NCI-H510A treated with DMSO at 0.1 percent for 48 hours (cell line): ENCODE measurements at places on chromosomes 11 and 22.
A peak's percentile ranks its signal among the peaks of the same experiment; 100 is the strongest.

GRCh38 chr22:27918341-27919221, 475 bp downstream of the PITPNB start:
- no peak for DNase-seq

DNA sequence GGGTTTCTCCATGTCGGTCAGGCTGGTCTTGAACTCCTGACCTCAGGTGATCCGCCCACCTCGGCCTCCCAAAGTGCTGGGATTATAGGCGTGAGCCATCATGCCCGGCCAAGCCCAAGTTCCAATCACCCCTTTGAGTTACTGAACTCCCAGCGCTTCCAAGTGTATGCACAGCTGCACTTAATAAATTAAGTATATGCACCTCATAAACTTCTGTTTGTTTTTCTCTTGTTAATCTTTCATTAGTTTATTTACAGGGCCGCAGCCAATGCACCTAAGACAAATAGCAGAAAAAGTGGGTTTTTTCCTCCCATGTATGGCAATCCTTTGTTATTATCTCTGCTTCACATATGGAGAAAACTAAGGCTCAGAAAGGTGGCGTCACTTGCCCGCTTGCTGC, 21.3 kb downstream of the SYN3 start:
- DNase-seq, result no peak

- DNase-seq, result peak; percentile 85
These were observed 18.3 kb downstream of the PRSS23 start for GRCh38 chr11:86818462-86819192.

- DNase-seq, result no peak
These were observed 94.5 kb upstream of the TOP3B start for GRCh38 chr22:22076932-22077703.

DNA sequence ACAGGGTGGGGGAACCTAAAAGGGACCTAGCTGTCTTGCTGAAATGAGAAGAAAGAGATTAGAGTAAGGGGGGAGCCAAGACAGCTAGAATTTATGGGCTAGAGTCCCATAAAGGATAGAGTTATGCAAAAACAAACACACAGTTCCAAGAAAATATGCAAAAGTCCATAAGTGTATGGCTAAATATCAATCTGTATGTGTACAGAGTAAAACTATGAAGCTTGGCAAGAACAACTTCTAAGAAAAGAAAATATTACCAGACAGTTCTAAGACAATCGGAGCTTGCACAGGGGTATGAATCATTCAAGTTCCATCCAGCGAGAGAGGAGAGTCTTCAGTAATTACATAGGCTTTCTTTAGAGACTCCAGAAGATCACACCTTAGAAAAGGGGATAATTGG, 41.8 kb downstream of the GDPD4 start:
- DNase-seq, result no peak

GRCh38 chr22:17954860-17955587, 69.3 kb downstream of the MICAL3 start:
- DNase-seq, result no peak

DNA sequence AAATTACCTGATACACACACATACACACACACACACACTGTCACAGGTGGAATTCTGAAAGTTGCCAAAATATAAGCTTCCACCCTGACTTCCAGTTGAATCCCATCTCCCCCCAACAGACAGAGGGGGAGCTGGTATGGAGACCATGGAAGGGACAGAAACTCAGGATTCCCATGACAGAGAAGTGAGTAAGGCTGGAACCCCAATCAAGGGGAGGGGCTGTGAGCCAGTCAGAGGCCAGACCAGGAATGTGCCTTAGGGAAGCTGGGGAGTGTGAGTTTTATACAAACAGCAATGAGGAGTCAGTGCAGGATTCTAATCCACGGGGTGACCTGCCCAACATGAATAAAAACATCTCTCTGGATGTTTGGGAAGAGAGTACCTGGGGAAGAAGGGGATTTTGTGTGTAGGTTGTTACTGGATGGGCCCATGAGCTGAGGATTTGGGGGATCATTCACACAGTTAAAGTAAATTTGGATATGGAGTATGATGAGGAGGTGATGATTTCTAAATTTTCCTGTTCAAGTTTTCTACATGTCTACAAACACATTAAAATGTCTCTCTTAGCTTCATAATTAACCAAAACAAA, 38.7 kb upstream of the TOP3B start:
- no peak for DNase-seq

GRCh38 chr11:74699615-74700396, 31.4 kb downstream of the CHRDL2 start:
- DNase-seq, result no peak

DNA sequence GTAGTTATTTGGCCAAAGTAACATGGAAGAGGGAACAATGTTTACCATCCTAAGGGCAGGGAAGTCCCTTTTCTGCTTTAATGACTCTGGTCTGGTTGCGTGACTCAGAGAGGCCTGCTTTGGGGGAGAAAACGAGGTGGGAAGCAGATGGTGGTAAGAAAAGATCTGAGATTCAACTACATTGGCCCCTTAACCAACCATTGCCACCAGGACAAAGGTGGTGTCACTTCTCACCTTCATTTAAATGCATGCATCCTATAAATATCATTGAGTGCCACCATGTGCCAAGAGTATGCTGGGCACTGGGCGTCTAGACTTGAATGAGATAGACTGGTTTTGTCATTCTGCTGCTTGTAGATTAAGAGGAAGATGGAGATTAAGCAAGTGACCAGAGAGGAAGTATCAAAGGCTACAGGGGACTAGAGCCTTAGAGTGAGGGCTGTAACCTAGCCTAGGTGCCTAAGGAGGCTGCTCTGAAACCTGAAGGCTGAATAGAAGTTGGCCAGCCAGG, 3.6 kb upstream of the SORL1 start:
- DNase-seq, result no peak

GRCh38 chr11:45395947-45396346, 109.8 kb upstream of the SYT13 start:
- DNase-seq, result no peak

DNA sequence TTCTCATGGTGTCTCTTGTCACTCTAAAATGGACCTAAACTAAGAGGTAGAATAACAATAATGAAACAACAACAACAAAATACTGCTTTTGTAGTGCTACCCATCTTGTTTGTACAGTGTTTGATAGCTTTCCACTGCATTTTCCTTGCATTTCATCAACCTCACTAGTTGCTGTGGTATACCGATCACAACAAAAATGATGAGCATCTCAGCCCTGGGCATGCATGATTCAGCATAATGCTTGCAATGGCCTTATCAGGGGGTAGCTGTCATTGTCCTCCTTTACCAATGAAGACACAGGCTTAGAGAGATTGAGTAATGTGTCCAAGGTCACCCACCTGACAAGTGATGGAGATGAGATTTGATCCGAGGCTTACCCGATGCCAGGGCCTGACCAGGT, 682.5 kb downstream of the NTM start:
- no peak for DNase-seq

GRCh38 chr11:124875943-124876817, 10.9 kb downstream of the ROBO3 start:
- DNase-seq, result no peak

GRCh38 chr22:23467721-23468294, 112.3 kb downstream of the IGLL1 start:
- DNase-seq, result no peak

- DNase-seq, result peak; percentile 48
These were observed 35.5 kb downstream of the FZD4 start for GRCh38 chr11:86919557-86920210.

GRCh38 chr22:30885001-30885366, 83.6 kb downstream of the MORC2 start:
- no peak for DNase-seq

GRCh38 chr11:88101881-88102597, 73.2 kb downstream of the RAB38 start:
- no peak for DNase-seq
